ENCODE measurements at places on chromosomes 5 and 9. TPM values are rescaled to one million over a fixed set of nuclear protein-coding genes. Genes with fewer than 3 reads are reported as not detected.

DNA sequence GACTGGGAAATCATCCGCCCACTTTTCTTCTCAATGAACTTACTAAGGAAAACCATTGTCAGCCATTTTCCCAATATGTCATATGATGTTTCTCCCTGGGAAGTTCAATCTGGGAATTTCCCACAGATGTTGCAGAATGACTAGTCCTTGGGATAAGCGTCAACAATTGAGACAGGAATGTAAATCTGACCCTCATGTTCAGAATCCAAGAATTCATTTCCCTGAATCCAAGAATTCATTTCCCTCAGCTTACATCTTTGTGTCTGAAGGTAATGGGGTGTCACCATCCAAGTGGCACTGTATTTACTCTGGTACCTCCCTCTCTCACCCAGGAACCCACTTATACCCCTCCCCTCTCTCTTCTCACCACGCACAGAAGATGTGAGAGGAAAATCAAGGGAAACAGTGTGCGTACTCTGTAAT lies 7.4 kb downstream of the KLF9 start:
- H3K36me3 ChIP-seq, result no peaks in the 10 kb centered on the region
- peaks cover 4% of the 10 kb centered on the region for H3K4me1 ChIP-seq
- no peak for DNase-seq
- no peak overlapping the region for H3K4me3 ChIP-seq

GRCh38 chr5:74357827-74358226 lies 282.7 kb downstream of the ENC1 start:
- DNase-seq, result no peak
- no peak overlapping the region for H3K4me3 ChIP-seq
- no peak overlapping the region for H3K27ac ChIP-seq
- no peaks in the 10 kb centered on the region for H3K27me3 ChIP-seq

DNA sequence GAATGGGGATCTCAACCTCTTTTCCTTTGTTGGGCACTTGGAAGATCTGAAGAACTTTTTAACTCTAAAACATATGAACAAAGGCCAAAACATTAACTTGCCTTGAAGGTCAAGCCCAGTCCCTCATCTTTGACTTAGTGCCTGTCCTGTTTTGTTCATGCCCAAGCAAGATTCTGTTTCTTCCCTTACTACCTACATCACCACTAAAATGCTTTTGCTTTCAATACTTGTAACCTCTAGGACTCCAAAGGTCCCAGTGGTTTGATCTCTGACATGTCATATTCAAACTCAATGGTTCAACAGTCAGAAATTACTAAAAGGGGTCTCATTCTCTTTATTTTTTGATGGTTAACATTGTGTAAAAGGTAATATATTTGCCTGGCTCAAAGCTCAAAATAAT lies 24.0 kb downstream of the GLRX start:
- no peaks in the 10 kb centered on the region for H3K4me1 ChIP-seq
- H3K27ac ChIP-seq, result no peak overlapping the region
- no peak for DNase-seq
- no peaks in the 10 kb centered on the region for H3K27me3 ChIP-seq
- H3K36me3 ChIP-seq, result no peaks in the 10 kb centered on the region

GRCh38 chr5:9284272-9284671 lies 261.6 kb downstream of the SEMA5A start:
- H3K4me3 ChIP-seq, result no peak overlapping the region
- no peak overlapping the region for H3K27ac ChIP-seq
- H3K4me1 ChIP-seq, result no peaks in the 10 kb centered on the region
- no peak for DNase-seq

DNA sequence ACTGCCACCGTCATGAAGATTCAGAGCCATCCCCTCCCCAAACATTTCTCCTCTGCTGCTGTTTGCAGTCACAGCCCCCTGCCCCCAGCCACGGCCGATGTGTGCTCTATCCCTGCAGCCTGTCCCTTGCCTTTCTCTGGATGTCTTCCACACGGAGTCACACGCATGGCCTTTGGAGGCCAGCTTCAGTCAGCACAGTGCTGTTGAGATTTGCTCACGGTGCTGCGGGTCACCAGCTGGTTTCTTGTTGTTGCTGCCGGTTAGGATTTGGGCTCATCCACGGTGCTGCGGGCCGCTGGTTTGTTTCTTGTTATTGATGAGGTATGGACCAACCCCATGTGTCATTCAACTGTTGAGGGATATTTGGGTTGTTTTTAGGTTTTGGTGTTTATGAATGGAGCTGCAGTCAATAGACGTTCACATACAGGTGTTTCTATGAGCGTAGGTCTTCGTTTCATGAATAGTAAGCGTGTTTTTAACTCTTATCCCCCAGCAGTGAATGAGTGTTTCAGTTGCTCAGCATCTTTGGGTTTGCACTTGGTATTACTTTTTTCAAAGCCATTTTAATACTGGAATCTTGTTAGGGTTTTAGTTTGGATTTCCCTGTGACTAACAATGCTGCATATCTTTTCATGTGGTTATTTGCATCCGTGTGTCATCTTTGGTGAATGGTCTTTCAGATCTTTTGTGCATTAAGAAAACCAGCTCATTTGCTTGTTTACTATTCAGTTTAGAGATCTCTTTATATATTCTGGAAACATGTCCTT lies 57.6 kb downstream of the AHRR start:
- no peak overlapping the region for H3K27ac ChIP-seq
- DNase-seq, result no peak
- no peak overlapping the region for H3K4me3 ChIP-seq
- H3K4me1 ChIP-seq, result no peaks in the 10 kb centered on the region
- H3K27me3 ChIP-seq, result no peaks in the 10 kb centered on the region
- H3K36me3 ChIP-seq, result no peaks in the 10 kb centered on the region

DNA sequence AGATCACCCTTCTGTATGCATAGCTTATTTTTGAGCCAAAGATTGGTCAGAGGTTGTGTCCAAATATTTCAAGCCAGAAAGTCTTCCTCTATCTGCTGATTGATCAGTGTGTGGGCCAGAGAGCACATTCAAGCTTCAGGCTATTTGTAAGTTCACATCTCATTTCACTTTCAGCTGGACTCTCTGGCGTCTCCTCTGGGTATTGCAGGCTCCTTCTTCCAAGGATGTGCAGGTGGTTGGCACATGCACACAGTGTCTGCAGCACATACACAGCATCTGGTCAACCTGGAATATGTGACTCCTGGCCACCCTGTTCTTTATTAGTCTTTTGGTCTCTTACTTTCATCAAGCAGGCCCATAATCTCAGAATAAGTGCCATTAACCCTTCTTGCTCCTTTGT lies 516.1 kb downstream of the ANXA1 start:
- H3K4me3 ChIP-seq, result no peak overlapping the region
- no peak overlapping the region for H3K27ac ChIP-seq
- no peak for DNase-seq
- H3K4me1 ChIP-seq, result no peaks in the 10 kb centered on the region

DNA sequence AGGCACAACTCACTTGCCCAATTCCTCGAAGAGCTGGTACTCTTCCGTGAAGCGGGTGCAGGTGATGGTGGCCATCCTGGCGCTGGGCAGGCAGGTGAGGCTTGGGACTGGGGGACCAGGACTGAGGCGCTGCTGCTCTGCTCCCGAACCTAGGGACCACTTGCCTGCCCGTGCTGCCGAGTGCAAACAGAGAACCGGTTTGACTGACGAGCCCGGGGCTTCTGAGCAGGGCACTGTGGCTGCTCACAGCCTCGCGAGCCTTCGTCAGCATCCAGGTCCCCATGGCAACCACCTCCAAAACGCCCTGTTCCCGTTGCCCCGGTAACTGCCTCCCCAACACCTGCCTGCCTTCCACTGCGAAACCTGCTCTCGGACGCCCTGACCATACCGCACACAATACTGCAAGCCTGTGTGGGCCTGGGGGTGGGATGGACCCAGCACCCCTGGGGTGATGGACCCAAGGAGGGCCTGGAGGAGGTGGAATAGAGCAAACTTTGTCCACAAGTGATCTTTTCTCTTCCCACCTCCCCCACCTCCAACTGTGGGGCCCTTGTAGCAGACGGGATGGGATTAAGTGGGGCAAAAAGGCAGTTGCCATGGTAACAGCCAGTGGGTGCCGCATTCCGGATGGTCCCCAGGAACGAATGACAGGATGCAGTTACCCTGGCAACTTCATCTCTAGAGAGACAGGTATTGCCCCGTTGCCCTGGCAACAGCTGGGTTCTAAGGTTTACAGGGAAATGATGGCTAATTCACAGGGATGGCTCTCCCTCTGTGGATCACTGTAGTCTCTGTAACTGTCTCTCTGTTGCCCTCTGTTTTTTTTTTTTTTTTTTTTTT lies at the start of gene CAMK2A:
Gene CAMK2A, minus strand, starts transcription at position 223 of the 840 bp plus-strand sequence. Its CDS starts 148 bp downstream, at position 75.
- peak; percentile 68 for DNase-seq
- H3K36me3 ChIP-seq, result no peaks in the 10 kb centered on the region
- H3K27ac ChIP-seq, result no peak within 1 kb of the TSS
- H3K4me1 ChIP-seq, result no peaks in the 10 kb centered on the region
- no peak within 1 kb of the TSS for H3K4me3 ChIP-seq
- H3K27me3 ChIP-seq, result no peaks in the 10 kb centered on the region

GRCh38 chr5:151036556-151036955 lies 16.2 kb downstream of the GPX3 start:
- H3K4me1 ChIP-seq, result no peaks in the 10 kb centered on the region
- no peak for DNase-seq
- H3K27me3 ChIP-seq, result no peaks in the 10 kb centered on the region
- H3K27ac ChIP-seq, result no peak overlapping the region
- H3K4me3 ChIP-seq, result no peak overlapping the region

DNA sequence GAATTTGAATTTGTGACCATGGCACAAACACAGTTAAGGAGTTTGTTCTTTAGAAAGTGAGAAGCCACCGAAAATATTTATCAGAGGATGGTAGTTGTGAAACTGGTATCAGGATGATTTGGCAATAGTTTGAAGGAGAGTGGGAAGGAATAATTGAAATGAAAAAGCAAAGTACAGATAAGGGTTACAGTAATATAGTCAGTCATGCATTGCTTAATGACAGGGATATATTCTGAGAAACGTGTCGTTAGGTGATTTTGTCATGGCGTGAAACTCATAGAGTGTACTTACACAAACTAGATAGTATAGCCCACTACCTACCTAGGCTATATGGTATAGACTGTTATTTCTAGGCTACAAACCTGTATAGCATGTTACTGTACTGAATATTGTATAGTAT lies 84.2 kb downstream of the GPBP1 start:
- no peaks in the 10 kb centered on the region for H3K4me1 ChIP-seq
- H3K4me3 ChIP-seq, result no peak overlapping the region
- H3K27ac ChIP-seq, result no peak overlapping the region
- no peaks in the 10 kb centered on the region for H3K27me3 ChIP-seq

DNA sequence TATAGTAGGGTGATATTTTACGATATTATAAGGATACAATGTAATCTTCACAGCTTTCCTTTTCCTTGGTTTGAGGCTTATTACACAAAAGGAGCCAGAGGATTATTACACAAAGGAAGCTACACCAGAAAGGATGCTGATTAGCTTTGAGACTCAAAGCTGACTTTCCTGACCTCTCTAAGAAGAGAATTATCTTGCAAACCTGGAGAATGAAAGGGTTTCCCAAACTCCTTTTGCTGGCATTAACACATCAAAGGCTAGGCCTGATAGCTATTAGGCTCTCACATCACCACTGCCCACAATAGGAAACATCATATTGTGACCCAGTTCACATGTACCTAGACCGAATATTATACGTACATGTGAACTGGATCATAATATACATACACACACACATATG lies 34.2 kb upstream of the CHD1 start:
- no peak overlapping the region for H3K27ac ChIP-seq
- H3K36me3 ChIP-seq, result no peaks in the 10 kb centered on the region
- no peak overlapping the region for H3K4me3 ChIP-seq
- H3K27me3 ChIP-seq, result no peaks in the 10 kb centered on the region

DNA sequence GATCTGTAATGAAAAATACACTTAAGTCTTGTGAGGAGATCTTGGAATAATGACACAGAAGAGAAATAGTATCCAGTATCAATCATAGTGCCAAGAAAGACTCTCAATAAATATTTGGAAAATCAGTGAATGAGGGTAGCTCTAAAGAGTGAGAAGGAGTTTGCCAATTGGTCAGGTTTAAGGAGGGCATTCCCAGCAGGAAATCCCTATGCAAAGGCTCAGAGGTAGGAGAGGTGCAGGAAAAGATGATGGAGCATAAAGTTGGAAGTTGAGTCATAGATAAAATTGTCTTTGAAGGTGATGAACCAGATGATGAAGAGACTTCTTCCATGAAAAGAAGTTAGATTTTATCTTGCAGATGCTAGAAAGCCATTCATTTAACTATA lies 27.8 kb downstream of the TNPO1 start:
- no peak overlapping the region for H3K4me3 ChIP-seq
- no peak overlapping the region for H3K27ac ChIP-seq
- no peak for DNase-seq
- H3K27me3 ChIP-seq, result no peaks in the 10 kb centered on the region
- no peaks in the 10 kb centered on the region for H3K36me3 ChIP-seq

DNA sequence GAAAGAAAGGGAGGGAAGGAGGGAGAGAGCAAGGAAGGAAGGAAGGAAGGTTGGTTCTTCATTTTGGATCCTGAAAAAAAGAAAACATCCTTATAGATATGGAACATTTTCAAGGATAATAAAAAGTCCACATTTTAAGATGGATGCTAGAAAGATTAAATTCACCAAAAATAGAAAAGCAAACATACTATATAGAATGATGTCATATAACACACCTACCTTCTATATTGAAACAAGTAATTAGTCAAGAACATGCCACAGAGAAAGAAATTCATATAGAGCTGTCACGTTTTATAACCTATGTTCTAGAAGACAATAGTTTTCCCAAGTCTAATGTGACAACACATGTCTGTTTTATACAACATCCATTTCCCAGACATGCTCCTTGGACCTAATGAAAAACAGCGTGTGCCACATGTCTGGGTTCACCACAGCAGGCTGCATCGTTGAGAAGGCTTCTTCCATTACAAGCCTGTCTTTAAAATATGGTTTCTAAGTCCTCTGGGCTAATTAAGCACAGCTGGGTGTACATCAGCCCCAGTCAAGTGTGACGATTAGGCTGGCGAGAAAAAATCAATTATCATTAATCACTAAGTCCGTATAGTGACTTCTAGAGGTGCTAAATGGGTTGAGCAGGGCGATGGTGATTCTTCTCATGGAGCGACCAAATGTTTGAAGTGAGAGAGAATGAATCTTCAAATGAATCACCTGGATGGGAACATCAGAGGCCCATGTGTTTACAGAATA lies 301.8 kb downstream of the TLE1 start:
- no peak overlapping the region for H3K4me3 ChIP-seq
- no peaks in the 10 kb centered on the region for H3K27me3 ChIP-seq
- H3K36me3 ChIP-seq, result no peaks in the 10 kb centered on the region

DNA sequence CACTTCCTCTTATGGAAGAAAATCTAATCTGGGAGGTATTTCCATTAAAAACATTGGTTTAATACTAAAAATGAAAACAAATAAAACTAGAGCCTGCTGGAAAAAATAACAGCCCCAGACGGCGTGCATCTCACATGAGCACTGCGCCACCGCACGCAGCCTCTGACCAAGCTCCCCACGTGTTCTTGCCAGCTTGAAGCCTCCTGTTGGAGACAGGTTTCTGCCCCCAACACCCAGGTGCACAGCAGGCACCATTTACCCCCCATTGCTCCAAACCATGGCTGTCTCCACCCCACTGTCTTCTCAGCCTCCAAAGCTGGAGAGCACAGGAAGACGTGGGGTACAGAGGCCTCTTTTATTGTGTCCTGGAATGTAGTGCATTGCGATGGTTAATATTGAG lies 10.7 kb upstream of the COL5A1 start:
- DNase-seq, result no peak
- no peaks in the 10 kb centered on the region for H3K36me3 ChIP-seq
- H3K27me3 ChIP-seq, result no peaks in the 10 kb centered on the region
- H3K4me1 ChIP-seq, result peaks cover 9% of the 10 kb centered on the region

The ZFAND5 gene
- 76.7 TPM for polyA plus RNA-seq

Measured in H1 (cell line).